T-helper 22 cell (primary cell): ENCODE measurements at places on chromosomes 3 and 15.

- no peak for DNase-seq
Measured at GRCh38 chr15:62792986-62793751, 249.4 kb upstream of the TPM1 start.

DNA sequence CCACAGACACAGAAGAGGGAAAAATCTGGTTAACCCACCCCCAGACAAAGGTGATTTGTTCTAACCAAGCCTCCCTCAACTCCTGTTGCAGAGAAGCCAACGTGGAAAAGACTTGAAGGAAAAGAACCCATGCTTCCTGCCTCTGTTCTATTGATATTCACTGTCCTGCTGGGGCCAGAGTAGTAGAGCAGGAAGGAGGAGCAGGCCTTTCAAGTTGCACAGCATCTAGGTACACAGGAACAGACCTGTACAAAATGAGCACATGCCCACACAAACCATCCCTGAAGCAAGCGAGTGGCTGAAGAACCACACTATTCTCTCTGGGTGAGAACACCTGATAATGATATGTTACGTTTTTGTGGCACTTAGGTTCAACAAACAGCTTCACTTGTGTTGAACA, 29.9 kb downstream of the RASGRP1 start:
- DNase-seq = no peak

GRCh38 chr15:51260202-51260601, 78.2 kb downstream of the CYP19A1 start:
- DNase-seq = no peak

DNA sequence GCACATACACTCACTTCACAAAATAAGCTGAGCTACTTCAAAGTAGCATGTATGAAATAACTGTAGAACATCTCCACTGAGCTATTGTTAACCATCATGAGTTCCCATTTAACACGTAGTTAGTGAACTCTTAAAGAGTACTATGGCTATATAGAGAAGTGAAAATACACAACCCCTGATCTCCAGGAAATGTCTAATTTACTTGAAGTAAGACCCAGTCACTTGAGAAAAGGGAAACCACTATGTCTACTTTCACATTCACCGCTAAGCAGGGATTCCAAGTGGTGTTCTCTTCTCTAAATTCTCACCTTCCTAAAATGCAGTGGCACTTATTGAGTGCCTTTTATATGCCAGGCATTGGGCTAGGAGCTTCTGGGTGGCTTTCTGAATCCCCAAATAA, 35.0 kb upstream of the COLQ start:
- DNase-seq = no peak
